ENCODE measurements at places on chromosomes 6 and 20. TPM values are rescaled to one million over a fixed set of nuclear protein-coding genes. Genes with fewer than 3 reads are reported as not detected.

Gene KIF25
- 0.07 TPM for total RNA-seq

Gene C20orf202
- not detected for total RNA-seq

Gene LAMA5
- total RNA-seq = 352 TPM

Gene PPIL6
- total RNA-seq = 3.1 TPM

Gene FOXQ1
- 2.5 TPM for total RNA-seq

Gene EPB41L2
- 35.5 TPM for total RNA-seq

Gene FOXP4
- 21.8 TPM for total RNA-seq

Gene ID1
- 235 TPM for total RNA-seq

Gene RAET1L
- 0.58 TPM for total RNA-seq

Gene CRISP3
- not detected for total RNA-seq

Gene TFAP2D
- not detected for total RNA-seq

Gene PRKN
- not detected for total RNA-seq

Gene KHDC1L
- 0.20 TPM for total RNA-seq

Gene PLN
- not detected for total RNA-seq

Gene B3GAT2
- total RNA-seq = 0.04 TPM

Gene BPIFB1
- total RNA-seq = 0.12 TPM

Gene LKAAEAR1
- total RNA-seq = 1.3 TPM

Gene ADTRP
- total RNA-seq = 0.37 TPM

Gene BMP6
- 18.5 TPM for total RNA-seq

Gene DSN1
- total RNA-seq = 26.9 TPM

Gene MAFB
- 0.06 TPM for total RNA-seq

Gene CLDN20
- total RNA-seq = not detected

Gene GLP1R
- total RNA-seq = not detected

Gene HAO1
- not detected for total RNA-seq

Gene ZC2HC1B
- total RNA-seq = not detected

Gene MYL9
- total RNA-seq = 20.7 TPM

Gene MDFI
- 0.81 TPM for total RNA-seq

Gene BNIP5
- total RNA-seq = not detected

Gene SLC17A9
- total RNA-seq = not detected

Gene SEMG1
- total RNA-seq = not detected

Gene HCK
- total RNA-seq = 0.03 TPM

Gene AARS2
- 7.9 TPM for total RNA-seq

Gene SLC22A16
- total RNA-seq = not detected

Gene ZC3H12D
- total RNA-seq = 0.07 TPM

Gene EMILIN3
- total RNA-seq = 0.54 TPM

Gene GRM1
- total RNA-seq = 0.04 TPM

Gene KHDRBS2
- total RNA-seq = not detected

Gene MTFR2
- 12.3 TPM for total RNA-seq

Gene EZR
- total RNA-seq = 311 TPM

Gene CCN6
- total RNA-seq = not detected

Gene UFL1
- total RNA-seq = 9.8 TPM

All from A549 treated with DMSO at 1 μM for 4 hours (cell line).